ENCODE measurements at places on chromosomes 11 and 22.
A peak's percentile ranks its signal among the peaks of the same experiment; 100 is the strongest.

DNA sequence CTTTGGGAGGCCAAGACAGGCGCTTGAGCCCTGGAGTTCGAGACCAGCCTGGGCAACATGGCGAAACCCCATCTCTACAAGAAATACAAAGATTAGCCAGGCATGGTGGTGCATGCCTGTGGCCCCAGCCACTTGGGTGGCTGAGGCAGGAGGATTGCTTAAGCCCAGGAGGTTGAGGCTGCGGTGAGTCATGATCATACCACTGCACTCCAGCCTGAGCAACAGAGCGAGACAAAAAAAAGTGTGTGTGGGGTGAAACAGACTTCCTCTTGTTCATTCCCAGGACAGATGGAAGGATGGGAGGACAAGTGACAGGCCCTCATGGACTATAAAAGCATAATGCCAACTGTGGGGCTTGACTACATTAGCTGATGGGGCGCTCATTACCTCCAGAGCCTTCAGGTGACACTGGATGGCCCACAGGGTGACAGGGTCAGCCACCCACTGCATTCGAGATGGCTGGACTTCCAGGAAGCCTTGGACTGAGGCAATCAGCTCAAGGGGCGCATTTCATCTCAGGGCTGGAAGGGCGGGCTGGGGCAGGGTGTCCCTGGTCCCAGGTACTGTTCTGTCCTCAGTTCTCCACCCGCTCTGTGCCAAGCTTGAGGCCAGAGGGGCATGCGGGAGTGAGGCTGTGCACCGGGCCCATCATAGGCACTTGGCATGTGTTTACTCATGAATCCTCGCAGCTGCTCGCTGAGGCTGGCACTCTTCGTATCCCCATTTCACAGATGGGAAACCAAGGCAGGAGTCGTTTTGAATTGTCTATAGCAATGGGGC is 12.5 kb downstream of the NPTXR start:
- peak; percentile 47 for DNase-seq

DNA sequence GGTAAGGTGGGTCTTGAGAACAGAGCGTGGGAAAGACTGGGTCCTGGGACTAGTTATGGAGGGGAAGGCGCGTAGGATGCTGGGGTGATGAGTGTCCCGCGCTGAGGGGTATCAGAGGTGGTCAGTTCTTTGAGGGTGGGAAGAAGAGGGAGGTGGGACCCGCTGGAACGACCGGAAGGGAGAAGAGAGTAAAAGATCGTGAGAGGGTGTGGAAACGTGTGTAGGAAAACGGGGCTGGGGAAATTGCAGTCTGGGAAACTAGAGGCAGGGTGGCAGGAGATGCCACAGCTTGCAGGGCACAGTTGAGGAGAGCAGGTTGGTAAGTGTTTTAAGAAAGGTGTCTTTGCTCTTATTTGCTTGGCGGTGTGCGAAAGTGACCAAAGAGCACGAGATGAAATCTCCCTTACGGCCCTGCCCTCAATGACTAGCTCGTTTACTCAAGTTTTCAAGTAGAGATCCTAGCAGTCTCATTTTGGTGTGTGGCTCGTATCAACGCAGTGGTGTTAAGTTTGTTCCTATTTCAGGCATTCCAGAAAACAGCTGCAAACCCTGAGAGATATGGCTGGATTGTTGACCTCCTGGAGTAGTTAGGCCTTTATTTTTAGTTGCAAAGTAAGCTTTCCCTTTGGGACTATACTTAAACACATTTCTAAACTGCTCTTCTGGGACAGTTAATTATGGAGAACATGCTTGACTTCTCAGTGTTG is 615 bp downstream of the STT3A start:
- no peak for DNase-seq

GRCh38 chr11:119829402-119829801 is 100.4 kb upstream of the NECTIN1 start:
- no peak for DNase-seq

DNA sequence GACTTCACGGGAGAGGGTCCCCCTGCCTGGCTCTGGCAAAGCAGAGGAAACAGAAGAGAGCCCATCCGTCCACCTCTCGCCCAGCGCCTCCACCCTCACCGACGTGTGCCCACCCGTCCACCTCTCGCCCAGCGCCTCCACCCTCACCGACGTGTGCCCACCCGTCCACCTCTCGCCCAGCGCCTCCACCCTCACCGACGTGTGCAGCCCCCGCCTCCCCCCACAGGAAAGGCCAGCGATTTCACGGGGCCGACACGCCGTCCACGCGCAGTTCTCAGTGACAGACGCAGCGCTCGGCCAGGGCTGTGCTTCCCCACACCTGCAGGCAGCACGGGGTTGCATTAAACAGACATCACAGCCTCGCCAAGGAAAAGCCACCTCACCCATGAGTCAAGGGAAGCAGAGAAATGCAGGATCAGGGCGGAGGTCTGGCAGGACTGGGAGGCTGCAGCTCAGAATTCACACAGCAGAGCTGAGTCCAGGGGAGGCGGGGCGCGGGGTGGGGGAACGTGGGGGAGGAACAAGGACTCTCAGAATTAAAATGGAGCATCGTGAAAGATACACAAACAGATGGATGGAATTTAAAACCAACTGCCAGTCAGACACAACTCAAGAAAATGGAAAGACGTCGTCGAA is 377.7 kb downstream of the BRD1 start:
- DNase-seq = no peak

DNA sequence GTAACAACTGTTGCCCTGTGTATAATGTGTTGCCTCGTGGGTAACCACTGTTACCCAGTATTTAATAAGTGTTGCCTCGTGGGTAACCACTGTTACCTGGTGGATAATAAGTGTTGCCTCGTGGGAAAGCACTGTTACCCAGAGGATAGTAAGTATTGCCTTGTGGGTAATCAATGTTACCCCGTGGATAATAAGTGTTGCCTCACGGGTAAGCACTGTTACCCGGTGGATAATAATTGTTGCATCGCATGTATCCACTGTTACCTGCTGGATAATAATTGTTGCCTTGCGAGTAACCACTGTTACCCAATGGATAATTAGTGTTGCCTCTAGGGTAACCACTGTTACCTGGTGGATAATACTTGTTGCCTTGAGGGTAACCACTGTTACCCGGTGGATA is 17.1 kb upstream of the NXPE4 start:
- no peak for DNase-seq

- no peak for DNase-seq
Measured at GRCh38 chr11:131840545-131840944, 470.1 kb downstream of the NTM start.
